ENCODE measurements at places on chromosomes 2 and 18.

- no peaks in the 10 kb centered on the region for H3K27me3 ChIP-seq
- no peaks in the 10 kb centered on the region for H3K36me3 ChIP-seq
- H3K4me3 ChIP-seq: no peak overlapping the region
- H3K27ac ChIP-seq: no peak overlapping the region
- no peak for DNase-seq
These were observed 97.8 kb upstream of the PXDN start for GRCh38 chr2:1841903-1842791.

DNA sequence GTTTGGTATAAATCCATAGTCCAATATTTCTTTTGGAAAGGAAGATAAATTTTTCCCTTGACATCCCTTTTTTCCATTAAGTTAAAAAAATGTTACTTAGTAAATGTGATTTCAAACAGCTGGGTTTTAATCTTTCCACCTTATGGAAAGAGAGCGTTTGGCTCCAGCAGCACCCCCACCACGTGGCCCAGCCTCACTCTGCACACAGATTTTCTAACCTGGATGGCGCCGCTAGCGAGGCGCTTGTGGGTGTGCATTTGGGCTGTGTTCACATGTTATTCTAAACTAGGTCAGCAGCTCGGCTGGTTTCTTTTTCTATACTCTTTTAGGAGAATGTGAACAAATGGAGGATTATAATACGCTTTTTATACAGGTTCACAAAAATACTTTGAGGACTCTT lies 218.0 kb downstream of the LDLRAD4 start:
- H3K4me1 ChIP-seq: no peaks in the 10 kb centered on the region
- H3K27ac ChIP-seq: no peak overlapping the region
- no peaks in the 10 kb centered on the region for H3K36me3 ChIP-seq
- no peak for DNase-seq
- H3K27me3 ChIP-seq: no peaks in the 10 kb centered on the region

- H3K4me3 ChIP-seq: no peak overlapping the region
- no peaks in the 10 kb centered on the region for H3K4me1 ChIP-seq
- DNase-seq: no peak
- H3K27ac ChIP-seq: no peak overlapping the region
- H3K36me3 ChIP-seq: no peaks in the 10 kb centered on the region
- peaks cover 7% of the 10 kb centered on the region for H3K27me3 ChIP-seq
These were observed 172.3 kb downstream of the ICOS start for GRCh38 chr2:204108781-204109295.

DNA sequence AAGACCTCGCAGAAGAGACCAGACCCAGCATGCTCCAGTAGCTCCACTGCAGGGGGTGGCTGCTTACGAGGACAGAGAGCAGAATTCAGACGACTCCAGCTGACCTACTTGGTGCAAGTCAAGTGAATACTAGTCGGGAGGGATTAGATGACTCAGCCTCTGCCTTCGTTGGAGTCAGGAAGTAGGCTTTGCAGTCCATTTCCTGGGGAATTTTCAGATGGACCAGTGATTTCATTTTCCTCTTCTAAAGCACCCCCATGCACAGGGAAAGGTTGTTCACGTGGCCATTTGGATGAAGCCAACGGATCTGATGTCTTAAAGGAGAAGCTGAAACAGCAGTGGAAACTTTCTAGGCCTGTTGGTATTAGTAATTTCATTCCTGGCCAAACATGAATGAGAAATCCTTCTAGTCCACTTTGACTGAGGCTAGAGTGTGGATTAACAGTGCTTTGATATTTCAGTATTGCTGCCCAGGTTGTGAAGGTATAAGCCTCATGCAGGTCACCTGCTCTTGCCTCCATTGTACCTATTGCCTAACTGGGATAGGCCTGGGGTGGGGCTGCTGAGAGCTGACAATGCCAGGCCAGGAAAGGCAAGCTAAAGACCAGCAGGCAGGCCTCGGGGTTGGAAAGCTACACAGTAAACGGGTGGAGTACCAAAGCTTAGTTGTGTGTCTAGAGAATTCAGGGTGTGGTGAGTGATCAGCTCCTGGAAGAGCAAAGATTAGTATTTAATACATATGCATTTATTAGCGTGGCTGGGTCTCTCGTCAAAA lies 117.6 kb upstream of the FOSL2 start:
- H3K27ac ChIP-seq: peak overlapping the region; percentile 98
- peaks cover 44% of the 10 kb centered on the region for H3K4me1 ChIP-seq
- DNase-seq: peak; percentile 62
- no peaks in the 10 kb centered on the region for H3K36me3 ChIP-seq
- H3K4me3 ChIP-seq: peak overlapping the region; percentile 45
- H3K27me3 ChIP-seq: no peaks in the 10 kb centered on the region

DNA sequence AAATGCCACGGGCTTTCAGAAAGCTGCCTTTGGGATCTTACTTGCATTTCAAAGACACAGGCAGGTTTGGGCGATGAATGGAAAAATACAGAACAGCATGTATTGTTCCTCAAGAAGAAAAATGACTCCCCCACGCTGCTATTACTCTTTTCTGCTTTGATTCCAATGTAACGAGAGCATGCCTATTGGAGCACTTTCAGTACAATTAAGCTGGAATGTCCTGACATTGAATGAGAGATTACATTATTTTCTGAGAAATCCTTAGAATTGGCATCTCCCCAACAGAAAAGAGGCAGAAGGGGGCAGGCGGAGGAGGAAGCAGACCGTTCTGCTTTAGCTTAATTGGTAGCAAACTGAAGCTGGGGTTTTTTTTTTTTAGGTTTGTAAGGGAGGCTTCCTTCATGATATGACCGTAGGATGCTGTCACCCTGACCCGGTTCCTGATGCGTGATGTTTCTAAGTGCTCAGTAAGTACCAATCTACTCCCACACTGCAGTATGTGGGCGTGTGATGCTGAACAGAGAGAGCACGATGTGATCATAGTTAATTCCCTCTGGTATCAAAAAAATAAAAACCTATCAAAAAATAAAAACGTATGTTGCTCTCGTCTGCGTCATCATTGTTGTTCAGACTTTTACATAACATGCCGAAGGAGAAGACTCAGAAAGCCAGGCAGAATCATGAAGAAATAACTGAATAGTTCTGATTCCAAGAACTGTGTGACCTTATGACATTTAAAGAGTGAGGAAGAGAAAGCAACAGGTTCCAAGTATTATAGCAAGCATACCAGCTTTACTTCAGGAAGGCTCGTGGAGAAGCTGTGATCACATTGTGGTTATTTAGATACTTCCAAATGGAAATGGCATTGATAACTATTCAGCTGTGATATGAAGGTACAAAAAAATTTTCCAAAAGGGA lies 40.5 kb downstream of the LONRF2 start:
- H3K27me3 ChIP-seq: peaks cover 3% of the 10 kb centered on the region
- no peak overlapping the region for H3K27ac ChIP-seq
- no peaks in the 10 kb centered on the region for H3K4me1 ChIP-seq
- H3K4me3 ChIP-seq: no peak overlapping the region
- no peaks in the 10 kb centered on the region for H3K36me3 ChIP-seq

- no peak overlapping the region for H3K4me3 ChIP-seq
- peaks cover 9% of the 10 kb centered on the region for H3K4me1 ChIP-seq
- no peak for DNase-seq
- no peak overlapping the region for H3K27ac ChIP-seq
These were observed 5.6 kb upstream of the ASB1 start for GRCh38 chr2:238420878-238421694.

- H3K4me3 ChIP-seq: no peak overlapping the region
- H3K36me3 ChIP-seq: no peaks in the 10 kb centered on the region
- peaks cover under 1% of the 10 kb centered on the region for H3K4me1 ChIP-seq
These were observed 426.7 kb upstream of the MYT1L start for GRCh38 chr2:2757764-2758163.

- H3K27me3 ChIP-seq: no peaks in the 10 kb centered on the region
- no peak overlapping the region for H3K27ac ChIP-seq
- H3K36me3 ChIP-seq: no peaks in the 10 kb centered on the region
- H3K4me3 ChIP-seq: no peak overlapping the region
- DNase-seq: no peak
These were observed 1.7 kb downstream of the MYOM1 start for GRCh38 chr18:3217948-3218647.

DNA sequence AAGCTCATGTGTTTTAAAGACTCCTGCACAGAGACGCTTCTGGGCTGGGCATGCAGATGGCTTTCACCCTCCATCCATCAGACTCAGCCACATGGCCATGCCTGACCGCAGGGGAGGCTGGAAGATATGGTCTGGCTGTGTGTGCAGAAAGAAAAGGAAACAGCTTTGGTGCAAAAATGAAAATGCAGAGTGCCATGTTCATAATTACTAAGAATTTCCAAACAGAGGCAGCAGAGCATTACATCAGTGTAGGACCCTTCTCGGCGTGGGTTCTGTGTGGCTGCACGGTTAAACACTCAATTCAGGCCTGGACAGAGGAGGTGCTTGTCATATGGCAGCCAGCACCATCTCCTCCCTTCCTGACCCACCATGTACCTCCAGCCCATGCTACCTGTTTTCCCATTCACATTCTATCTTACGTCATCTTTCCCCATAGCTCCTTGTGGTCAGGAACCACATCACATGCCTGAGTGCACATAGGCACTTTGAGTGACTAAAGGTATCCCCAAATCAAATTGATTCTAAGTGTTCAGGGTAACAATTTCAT lies 200.3 kb upstream of the ID2 start:
- no peaks in the 10 kb centered on the region for H3K27me3 ChIP-seq
- H3K36me3 ChIP-seq: no peaks in the 10 kb centered on the region
- no peaks in the 10 kb centered on the region for H3K4me1 ChIP-seq
- DNase-seq: no peak
- no peak overlapping the region for H3K27ac ChIP-seq
